ENCODE measurements at places on chromosomes 4 and X. TPM values are rescaled to one million over a fixed set of nuclear protein-coding genes. Genes with fewer than 3 reads are reported as not detected.

The SLC9B1 gene
- total RNA-seq = 0.52 TPM

DNA sequence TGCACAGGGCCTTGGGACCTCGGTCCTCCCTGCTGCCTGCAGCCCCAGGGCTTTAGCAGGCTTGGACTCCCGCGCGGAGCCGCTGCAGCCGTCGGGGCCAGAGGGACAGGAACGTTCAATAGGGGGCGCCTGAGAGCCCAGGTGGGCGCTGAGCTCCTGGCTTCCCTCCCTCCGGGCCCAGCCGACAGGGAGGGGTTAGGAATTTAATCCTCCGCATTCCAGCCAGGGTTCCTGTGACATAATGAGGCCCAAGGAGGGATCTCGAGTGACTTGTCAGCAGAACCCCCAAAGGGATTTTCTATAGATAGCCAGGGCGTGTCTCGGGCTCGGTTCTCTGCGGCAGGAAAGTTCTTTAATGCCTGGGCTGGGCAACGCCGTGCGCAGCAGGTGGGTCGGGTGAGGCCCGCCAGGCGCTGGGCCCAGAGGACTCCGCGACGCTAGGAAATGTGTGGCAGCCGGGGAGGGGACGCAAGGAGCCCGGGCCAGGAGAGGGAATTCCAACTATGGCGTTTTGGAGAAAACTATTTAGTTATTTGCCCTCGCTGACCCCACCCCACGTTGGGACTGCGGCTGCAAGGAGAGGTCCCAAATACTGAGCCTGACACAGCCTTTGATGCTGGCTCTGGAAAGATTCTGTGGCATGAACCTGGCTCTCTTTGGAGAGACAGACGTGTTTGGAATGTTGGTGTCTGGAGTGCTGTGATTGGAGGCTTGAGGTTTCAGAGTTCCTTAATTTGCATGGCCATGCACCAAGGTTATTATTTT, 285.2 kb upstream of the GATB start:
- peaks cover 1% of the 10 kb centered on the region for H3K36me3 ChIP-seq
- H3K27ac ChIP-seq = no peak overlapping the region
- H3K4me1 ChIP-seq = peaks cover 5% of the 10 kb centered on the region
- H3K27me3 ChIP-seq = peaks cover 1% of the 10 kb centered on the region

The RASL11B gene
- 1.6 TPM for total RNA-seq

The LONRF3 gene
- total RNA-seq = 0.71 TPM

- no peak within 1 kb of the TSS for H3K4me3 ChIP-seq
- H3K36me3 ChIP-seq = peaks cover 2% of the 10 kb centered on the region
- DNase-seq = no peak
- H3K4me1 ChIP-seq = no peaks in the 10 kb centered on the region
- H3K27ac ChIP-seq = no peak within 1 kb of the TSS
Observed at GRCh38 chr4:53591372-53591892, at the start of gene LNX1. Gene LNX1 (minus strand): TSS chr4:53591486. CDS start chr4:53574002, 17,484 bp downstream.

DNA sequence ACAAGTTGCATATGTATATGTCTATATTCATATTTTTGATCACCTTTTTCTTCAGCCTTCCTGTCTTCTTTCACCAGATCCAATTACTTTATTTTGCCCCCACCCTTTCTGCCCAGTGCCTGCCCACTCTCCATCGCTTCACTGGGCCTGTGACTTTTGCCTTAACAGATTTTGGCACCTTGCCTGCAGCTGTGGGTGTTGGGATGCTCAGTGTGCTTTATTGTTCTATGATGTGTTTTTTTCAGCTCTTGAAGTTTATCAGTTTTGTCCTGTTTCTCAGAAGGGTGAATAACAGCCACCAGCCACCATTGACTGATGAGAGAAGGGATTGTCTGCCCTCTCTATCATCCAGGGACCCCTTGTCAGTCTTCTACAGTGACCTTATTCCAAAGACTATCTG, 77.2 kb upstream of the GALNT7 start:
- H3K4me1 ChIP-seq = no peaks in the 10 kb centered on the region
- no peak for DNase-seq
- no peaks in the 10 kb centered on the region for H3K36me3 ChIP-seq
- peaks cover 2% of the 10 kb centered on the region for H3K27me3 ChIP-seq
- H3K27ac ChIP-seq = no peak overlapping the region
- no peak overlapping the region for H3K4me3 ChIP-seq

- H3K4me3 ChIP-seq = no peak overlapping the region
- no peak for DNase-seq
- no peak overlapping the region for H3K27ac ChIP-seq
- no peaks in the 10 kb centered on the region for H3K4me1 ChIP-seq
- peaks cover 4% of the 10 kb centered on the region for H3K27me3 ChIP-seq
Observed at GRCh38 chr4:111849746-111850284, 295.4 kb upstream of the FAM241A start.

DNA sequence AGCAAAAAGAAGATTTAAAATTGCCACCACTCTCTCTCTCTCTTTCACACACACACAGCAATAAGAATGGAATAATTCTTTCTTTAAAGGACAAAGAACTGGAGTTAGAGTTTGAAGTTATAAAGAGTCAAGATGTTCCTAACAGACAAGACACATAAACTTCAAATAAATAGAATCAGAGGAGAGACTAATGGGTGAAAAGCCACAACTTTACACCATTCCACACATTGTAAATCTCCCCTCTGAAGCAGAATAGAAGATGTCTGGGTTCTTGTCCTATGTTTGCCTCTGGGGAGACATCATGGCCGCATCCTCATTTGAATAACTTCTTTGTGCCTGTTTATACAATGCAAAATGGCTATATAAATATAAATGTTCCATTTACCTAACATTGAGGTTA, 39.6 kb downstream of the SLC39A8 start:
- H3K27ac ChIP-seq = no peak overlapping the region
- DNase-seq = no peak
- H3K4me1 ChIP-seq = peaks cover 22% of the 10 kb centered on the region
- no peak overlapping the region for H3K4me3 ChIP-seq
- peaks cover 39% of the 10 kb centered on the region for H3K36me3 ChIP-seq
- H3K27me3 ChIP-seq = no peaks in the 10 kb centered on the region

DNA sequence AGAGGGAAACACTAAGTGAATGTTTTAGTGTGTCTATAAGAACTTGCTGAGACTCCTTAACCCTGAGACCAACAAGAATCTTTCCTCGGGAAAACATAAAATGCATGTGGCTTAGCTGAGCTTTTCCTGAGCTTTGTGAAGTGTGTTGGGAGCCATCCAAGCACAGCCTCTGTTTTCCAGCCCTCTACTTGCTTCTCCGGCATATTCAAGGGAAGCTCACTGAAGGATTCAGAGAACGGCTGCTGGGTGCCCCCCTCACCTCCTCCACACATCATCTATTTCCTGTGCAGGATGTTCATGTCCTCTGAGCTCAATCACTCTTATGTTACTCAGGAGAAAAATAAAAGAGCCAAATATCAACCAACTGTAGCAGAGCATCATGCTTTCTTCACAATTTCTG, 492.1 kb downstream of the IL15 start:
- H3K27me3 ChIP-seq = no peaks in the 10 kb centered on the region
- no peak overlapping the region for H3K4me3 ChIP-seq
- no peak overlapping the region for H3K27ac ChIP-seq
- H3K36me3 ChIP-seq = peaks cover 2% of the 10 kb centered on the region
- H3K4me1 ChIP-seq = peaks cover 16% of the 10 kb centered on the region

The PABPC4L gene
- not detected for total RNA-seq

DNA sequence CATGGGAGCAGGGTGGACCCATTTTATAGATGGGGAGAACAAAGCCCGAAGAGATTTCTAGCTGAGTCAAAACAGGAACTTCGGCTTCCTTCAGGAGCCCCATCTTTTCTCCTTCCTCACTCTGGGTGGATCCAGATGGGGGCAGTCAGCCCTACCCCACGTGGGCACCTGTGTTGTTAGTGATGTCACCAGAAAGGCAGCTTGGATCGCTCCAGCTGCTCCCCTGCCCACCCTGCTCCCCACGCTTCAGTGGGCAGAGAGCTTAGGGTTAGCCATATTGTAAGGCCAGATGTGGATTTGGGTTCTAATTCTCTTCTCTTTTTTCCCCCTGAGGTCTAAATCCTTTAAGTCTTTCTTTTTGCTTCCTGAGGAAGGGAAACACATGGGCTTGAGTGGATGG, 132.3 kb upstream of the PJA1 start:
- no peaks in the 10 kb centered on the region for H3K4me1 ChIP-seq
- no peak overlapping the region for H3K4me3 ChIP-seq
- no peak overlapping the region for H3K27ac ChIP-seq
- DNase-seq = no peak
- H3K36me3 ChIP-seq = no peaks in the 10 kb centered on the region

The PPID gene
- 52.8 TPM for total RNA-seq

DNA sequence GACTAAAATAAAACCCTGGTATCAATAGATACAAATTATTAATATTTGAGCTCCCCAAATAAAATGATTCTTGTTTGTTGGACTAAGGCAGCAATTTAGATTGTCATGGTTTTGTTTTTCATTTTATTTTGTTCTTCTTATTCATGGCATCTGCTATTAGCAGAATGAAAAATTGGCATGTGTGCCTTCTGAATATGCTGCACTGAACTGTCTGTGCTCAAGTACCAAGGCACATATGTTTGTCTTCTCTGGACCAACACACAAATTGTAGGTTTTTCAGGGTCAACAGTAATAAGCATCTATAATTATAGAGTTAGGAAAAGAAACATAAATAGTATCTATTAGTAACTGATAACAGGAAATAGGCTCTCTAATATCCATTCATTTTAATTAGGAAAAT, 121.1 kb downstream of the BANK1 start:
- no peaks in the 10 kb centered on the region for H3K27me3 ChIP-seq
- no peaks in the 10 kb centered on the region for H3K36me3 ChIP-seq
- no peak overlapping the region for H3K4me3 ChIP-seq
- DNase-seq = no peak
- H3K27ac ChIP-seq = no peak overlapping the region

The CENPI gene
- total RNA-seq = 11.4 TPM

DNA sequence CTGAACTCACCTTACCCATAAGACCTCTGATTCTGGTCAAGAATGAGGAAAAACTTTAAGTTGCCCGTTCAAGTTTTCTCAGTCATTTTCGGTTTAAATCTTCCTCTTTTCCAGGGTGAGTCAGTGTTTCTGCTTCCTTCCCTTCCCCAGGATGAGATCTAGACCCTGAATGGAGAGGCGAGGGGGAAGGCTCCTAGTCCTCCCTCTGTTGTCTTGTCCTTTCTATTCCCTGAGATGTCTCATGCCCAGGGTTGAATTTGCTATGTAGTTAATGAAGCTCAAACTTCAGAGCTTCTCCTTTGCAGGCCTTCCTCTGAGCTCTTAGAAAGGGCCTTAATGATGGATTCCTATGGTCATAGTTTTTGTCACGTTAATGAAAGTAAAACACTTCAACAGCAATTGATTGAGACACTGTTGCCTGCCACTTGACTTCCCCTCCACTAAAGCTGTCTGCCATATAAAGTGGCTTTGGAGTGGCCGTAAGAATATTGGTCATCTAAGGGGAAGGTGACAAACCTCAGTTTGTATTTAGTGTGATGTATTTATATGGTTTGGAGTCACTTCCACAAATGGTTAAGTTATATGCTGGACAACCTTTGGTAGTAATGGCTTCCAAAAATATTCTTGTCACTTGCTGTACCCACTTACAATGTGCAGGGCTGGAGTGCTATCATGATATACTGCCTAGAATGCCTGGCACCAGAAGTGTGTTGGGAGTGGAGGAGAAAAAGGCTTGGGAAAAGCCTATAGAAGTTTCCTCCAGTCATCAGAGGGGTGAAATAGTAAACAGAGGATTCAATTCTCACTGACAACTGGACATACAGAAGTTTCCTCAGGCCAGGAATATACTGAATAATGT, 24.3 kb upstream of the GPRIN3 start:
- peaks cover 7% of the 10 kb centered on the region for H3K36me3 ChIP-seq
- no peak for DNase-seq
- peaks cover 17% of the 10 kb centered on the region for H3K4me1 ChIP-seq
- H3K4me3 ChIP-seq = no peak overlapping the region
- H3K27ac ChIP-seq = no peak overlapping the region
- no peaks in the 10 kb centered on the region for H3K27me3 ChIP-seq

DNA sequence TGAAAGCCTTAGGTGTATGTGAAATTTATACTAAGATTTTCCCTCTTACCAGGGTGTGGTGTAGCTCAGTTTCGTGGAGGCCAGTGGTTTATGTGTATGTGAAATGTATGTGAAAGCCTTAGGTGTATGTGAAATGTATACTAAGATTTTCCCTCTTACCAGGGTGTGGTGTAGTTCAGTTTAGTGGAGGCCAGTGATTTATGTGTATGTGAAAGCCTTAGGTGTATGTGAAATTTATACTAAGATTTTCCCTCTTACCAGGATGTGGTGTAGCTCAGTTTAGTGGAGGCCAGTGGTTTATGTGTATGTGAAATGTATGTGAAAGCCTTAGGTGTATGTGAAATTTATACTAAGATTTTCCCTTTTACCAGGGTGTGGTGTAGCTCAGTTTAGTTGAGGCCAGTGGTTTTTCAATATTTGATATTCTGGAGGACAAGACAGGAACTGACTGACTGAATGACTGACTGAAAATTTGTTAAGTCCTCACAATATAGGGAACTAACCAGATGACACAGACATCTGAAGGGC, 143.7 kb downstream of the NEXMIF start:
- DNase-seq = no peak
- no peak overlapping the region for H3K4me3 ChIP-seq
- no peaks in the 10 kb centered on the region for H3K4me1 ChIP-seq

- no peaks in the 10 kb centered on the region for H3K4me1 ChIP-seq
- no peak overlapping the region for H3K27ac ChIP-seq
- no peak overlapping the region for H3K4me3 ChIP-seq
- peaks cover under 1% of the 10 kb centered on the region for H3K36me3 ChIP-seq
- DNase-seq = no peak
- H3K27me3 ChIP-seq = no peaks in the 10 kb centered on the region
Observed at GRCh38 chr4:7581477-7581876, 146.7 kb upstream of the PSAPL1 start.

DNA sequence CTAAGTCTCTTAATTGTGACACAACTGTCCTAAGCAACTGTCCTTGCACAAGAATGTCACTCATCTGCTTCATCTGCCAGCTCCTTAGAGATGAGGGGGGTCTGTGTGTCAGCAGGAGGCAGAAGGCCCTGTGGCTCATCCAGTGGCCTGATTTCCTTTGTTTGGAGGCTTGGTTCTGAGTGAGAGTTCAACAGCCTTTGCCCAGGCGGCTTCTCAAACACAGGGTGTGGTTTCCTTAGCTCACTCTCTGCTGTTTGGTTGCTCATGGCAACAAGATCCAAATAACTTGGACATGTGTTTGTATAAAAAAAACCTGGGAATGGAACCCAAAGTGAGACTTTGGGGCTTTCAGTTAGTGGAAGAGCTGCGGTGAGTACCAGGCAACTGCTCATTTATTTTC, 46.6 kb downstream of the MAP7D3 start:
- peak overlapping the region; percentile 55 for H3K27ac ChIP-seq
- no peak overlapping the region for H3K4me3 ChIP-seq
- no peaks in the 10 kb centered on the region for H3K27me3 ChIP-seq
- DNase-seq = peak; percentile 18

GRCh38 chr4:118680808-118681207, 4.4 kb upstream of the METTL14 start:
- DNase-seq = no peak
- H3K27me3 ChIP-seq = no peaks in the 10 kb centered on the region
- H3K27ac ChIP-seq = no peak overlapping the region
- no peak overlapping the region for H3K4me3 ChIP-seq

The PLA2G12A gene
- 13.1 TPM for total RNA-seq

- H3K36me3 ChIP-seq = no peaks in the 10 kb centered on the region
- no peaks in the 10 kb centered on the region for H3K4me1 ChIP-seq
- H3K27ac ChIP-seq = no peak overlapping the region
- H3K27me3 ChIP-seq = peaks cover 15% of the 10 kb centered on the region
- DNase-seq = no peak
Observed at GRCh38 chr4:140654495-140654814, 85.7 kb upstream of the UCP1 start.
